ENCODE measurements at places on chromosomes 7 and 10. TPM values are rescaled to one million over a fixed set of nuclear protein-coding genes. Genes with fewer than 3 reads are reported as not detected.

KLLN gene
- total RNA-seq = 0.38 TPM

CFAP43 gene
- not detected for total RNA-seq

DNA sequence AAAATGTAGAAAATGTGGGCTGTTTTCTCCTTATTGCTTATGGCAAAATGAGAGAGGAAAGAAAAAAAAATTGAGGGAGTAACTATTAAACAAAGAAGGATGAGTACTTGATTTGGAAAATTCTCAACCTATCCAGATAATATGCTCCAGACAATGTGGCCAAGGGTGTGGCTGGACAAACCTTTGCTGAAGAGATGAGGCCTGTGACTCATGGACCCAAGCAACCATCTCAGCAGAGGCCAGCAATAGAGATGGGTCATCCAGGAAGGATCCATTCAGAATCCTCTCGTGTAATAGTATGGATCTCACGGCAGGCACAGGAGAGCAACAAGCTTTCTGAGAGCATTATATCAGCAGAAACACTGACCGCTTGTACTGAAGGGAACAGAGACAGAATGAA lies 120.3 kb upstream of the CELF2 start:
- DNase-seq = no peak

- no peak for DNase-seq
Observed at GRCh38 chr7:39261771-39262170, 284.1 kb downstream of the POU6F2 start.

DNA sequence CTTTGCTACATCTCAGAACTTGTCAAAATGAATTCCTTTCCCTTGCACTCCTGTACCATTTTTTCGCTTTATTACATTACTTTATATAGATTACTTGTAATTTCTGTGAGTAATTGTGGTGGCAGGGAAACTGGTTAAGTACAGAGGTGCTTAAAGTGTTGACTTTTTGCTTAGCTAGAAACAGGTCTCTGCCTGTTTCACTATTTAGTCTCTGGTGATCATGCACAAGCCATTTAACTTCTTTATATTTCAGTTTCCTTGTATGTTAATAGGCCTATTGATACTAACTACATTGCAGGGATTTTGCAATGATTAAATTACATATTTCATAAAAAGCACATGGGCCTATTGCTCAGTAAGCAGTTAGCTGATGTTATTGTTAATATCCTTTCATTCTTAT lies 233.8 kb downstream of the PRKG1 start:
- DNase-seq = no peak

DNA sequence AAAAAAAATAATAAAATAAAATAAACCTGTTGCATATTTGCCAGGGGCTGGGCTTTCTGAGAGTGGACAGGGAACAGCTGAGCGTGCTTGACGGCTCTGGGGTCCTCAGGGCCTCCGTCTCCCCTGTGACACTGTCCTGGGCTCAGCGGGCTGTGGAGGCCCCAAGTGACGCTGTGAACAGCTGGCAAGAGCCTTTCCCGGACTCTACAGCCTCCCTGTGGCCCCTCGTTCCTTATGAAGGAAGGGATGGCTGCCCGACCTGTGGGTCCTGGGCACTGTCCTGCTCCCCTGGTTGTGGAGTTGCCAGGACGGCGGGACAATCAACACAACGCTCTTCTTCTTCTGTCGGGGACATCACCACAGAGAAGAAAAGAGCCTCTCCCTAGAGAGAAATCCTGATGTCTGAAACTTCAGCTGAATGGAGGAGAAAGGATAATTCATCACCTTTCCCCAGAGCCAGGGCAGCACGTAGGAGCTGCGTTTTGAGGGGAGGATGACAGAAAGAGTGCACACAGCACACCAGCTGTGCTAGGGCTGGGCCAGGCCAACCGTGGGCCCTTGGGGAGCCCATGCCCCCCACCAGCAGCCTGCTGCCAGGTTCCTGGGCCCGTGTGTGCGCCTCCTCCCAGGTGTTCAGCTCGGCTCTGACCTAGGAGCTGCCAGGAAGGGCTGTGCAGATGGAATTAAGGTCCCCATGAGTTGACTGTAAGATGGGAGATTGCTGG lies 45.4 kb downstream of the RBM17 start:
- no peak for DNase-seq

GRCh38 chr10:12308057-12308456 lies 41.3 kb upstream of the CAMK1D start:
- no peak for DNase-seq

Data from CD8-positive, alpha-beta T cell (primary cell).